ENCODE measurements at places on chromosomes 6 and 20. TPM values are rescaled to one million over a fixed set of nuclear protein-coding genes. Genes with fewer than 3 reads are reported as not detected.

GRCh38 chr6:155155787-155156447 is 107.9 kb upstream of the CLDN20 start:
- peak; percentile 12 for DNase-seq

- DNase-seq = peak; percentile 5
These were observed 472.0 kb downstream of the CD109 start for GRCh38 chr6:74167976-74168375.

Gene PBOV1
- not detected for total RNA-seq

DNA sequence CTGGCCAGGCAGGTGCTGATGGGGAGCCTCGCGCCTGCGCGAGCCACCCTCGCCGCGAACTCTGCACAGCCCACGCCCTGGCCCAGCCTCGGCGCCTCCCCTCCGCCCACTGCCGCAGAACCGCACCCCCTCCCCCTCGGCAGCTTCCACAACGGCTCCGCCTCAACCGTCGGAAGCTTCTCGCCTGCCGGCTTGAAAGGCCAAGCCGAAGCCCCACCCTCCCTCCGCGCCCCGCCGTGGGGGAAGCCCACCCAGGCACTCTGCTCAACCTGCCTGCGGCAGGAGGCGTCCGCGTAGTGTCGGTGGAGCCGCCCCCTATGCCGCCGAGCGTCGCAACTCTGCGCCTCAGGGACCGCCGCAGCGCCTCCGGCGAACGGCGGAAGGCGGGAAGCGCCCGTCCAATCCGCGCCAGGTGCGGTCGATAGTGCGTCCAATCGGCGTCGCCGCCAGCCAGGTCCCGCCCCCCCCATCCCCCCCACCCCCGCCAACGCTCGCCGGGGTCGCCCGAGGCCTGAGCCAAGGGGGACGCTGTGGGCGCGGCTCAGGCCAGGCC is at the start of gene SYCP2:
TSS of gene SYCP2 (minus strand) at position 342 of the 553 bp plus-strand sequence. CDS start 11,224 bp downstream, outside the sequence.
- peak; percentile 61 for DNase-seq

DNA sequence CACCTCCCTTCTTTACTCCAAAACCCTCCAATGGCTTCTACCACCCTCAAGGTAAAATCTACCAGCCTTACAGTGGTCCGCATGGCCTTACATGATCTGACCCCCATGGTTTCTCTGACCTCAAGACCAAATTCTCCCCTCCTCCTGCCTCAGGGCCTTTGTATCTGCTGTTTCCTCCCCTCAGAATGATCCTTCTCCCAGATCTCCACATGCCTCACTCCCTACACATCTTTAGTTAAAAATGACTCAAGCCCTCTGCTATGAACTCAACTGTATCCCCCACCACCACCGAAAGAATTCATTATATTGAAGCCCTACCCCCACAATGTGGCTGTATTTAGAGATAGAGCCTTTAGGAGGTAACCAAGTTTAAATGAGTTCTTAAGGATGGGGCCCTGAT is 4.1 kb downstream of the SLC23A2 start:
- no peak for DNase-seq

Data from GM23248 (cell line).